ENCODE measurements at places on chromosomes 1 and 21.

DNA sequence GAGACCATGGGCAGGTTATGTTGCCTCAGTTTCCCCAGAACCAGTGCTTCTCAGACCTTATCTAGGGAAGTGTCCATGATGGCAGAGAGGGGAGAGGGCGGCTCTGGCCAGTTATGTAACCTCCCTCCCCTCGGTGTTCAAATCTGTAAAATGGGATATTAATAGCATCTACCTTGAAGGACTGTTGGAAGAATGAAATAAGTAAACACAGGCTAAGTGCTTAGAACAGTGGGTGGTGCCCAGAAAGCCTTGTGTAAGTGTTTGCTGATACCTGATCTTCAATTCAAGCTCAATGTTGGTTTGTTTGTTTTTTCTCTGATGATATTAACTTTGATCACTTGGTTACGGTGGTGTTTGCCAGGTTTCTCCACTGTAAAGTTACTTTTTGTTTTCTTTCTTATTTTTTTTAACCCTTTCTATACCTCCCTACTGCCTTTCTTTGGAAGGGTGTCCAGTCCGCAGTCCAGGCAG is 34.9 kb downstream of the EPHA2 start:
- no peak for DNase-seq

- no peak for DNase-seq
Measured at GRCh38 chr1:152397474-152397873, 16.6 kb downstream of the CRNN start.

GRCh38 chr1:198300451-198300850 is 143.7 kb downstream of the NEK7 start:
- peak; percentile 18 for DNase-seq

DNA sequence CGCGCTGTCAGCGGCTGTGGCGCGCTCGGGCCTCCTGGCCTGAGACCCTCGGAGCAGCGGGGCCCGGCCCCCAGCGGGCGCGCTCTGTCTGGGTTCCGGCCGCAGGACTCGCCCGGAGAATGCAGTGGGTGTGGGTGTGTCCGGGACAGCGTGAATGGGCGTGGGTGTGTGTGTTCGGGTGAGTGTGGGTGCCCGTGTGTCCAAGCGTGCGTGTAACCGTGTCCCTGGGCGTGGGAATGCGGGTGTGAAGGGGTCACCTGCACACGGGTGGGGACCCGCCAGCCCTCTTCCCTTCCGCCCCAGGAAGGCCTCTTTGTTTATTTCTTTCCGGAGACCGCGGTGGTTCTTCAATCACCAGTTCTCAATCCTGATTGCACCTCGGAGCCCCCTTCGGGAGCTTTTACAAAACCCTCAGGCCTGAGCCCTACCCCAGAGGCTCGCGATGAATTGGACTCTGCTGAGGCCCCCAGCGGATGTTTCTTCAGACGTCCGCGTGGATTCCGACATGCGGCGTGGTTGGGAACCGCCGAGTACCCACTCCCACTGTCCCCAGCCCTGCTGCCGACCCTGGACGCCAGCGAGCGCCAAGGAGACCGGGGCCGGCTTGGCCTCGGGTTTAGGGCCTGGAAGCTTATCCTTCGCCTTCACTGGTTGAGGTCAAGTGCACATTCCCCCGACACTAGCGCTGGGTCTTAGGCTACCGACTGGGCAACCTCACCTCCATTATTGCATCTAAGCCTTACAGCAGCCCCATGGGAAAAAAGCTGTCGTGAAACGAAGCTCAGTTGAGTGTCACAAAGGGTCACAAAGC is 19.3 kb downstream of the SERTAD4 start:
- DNase-seq = peak; percentile 75

DNA sequence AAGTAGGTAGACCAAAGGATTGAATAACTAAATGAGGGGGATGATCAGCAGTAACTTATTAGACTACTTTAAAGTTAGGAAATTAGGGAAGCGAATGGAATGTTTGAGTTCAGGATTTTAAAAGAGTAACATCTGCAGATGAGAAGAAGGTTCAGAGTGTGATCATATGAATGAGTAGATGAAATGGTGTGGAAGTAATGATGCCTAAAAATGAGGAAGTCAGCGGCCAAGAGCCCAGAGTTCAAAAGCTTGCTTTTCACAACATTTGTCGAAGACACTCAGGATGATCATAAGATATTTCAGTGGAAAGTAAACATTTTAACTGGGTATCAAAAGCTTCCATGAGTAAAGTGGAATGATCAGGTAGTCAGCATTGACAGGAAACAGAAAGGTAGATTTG is 299.4 kb downstream of the LRRIQ3 start:
- DNase-seq = no peak

- peak; percentile 71 for DNase-seq
Measured at GRCh38 chr1:110083061-110083865, 12.8 kb upstream of the ALX3 start.

GRCh38 chr1:197572169-197572568 is 203.1 kb downstream of the DENND1B start:
- no peak for DNase-seq

DNA sequence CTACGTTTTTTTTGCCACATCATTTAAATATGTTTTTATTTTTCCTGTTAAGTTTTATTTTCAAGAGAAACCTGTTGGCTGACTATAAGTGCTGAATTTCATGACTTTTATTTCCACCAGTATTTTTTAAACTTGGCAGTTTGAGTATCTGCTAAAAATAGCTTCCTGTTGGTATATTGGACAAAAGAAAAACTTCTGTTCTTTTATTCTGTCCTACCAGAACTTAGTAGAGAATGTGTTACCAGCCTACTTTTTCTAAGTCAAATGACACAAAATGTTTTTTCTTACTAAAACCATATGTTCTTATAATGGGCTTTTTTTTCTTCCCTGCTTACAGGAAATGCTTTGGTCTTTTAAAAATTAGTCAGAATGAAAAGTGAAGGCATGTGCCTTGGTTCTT is 7.6 kb downstream of the DR1 start:
- DNase-seq = no peak

GRCh38 chr1:53526451-53527101 is 67.4 kb downstream of the DMRTB1 start:
- DNase-seq = peak; percentile 85
